Esophagus mucosa (tissue), 1 donor: ENCODE measurements at places on chromosomes 2 and 18. TPM values are rescaled to one million over a fixed set of nuclear protein-coding genes. Genes with fewer than 3 reads are reported as not detected.

GTF2A1L gene
- total RNA-seq = not detected

TUBB8B gene
- total RNA-seq = not detected

EMILIN1 gene
- 3.0 TPM for total RNA-seq

MOGAT1 gene
- total RNA-seq = not detected

SMC6 gene
- 24.4 TPM for total RNA-seq

PRKAG3 gene
- not detected for total RNA-seq

TRABD2A gene
- 0.24 TPM for total RNA-seq

SLC25A12 gene
- total RNA-seq = 12.2 TPM

FAM237A gene
- total RNA-seq = not detected

ASB18 gene
- total RNA-seq = not detected

CTLA4 gene
- 0.52 TPM for total RNA-seq

QPCT gene
- total RNA-seq = 5.9 TPM

SMAD2 gene
- total RNA-seq = 87.2 TPM

ANKRD53 gene
- total RNA-seq = 0.40 TPM

OBSL1 gene
- 13.0 TPM for total RNA-seq

SF3B1 gene
- 113 TPM for total RNA-seq

CASP8 gene
- total RNA-seq = 22.5 TPM

SCN2A gene
- 0.04 TPM for total RNA-seq

GATA6 gene
- 0.32 TPM for total RNA-seq

COLEC12 gene
- 0.68 TPM for total RNA-seq

FKBP7 gene
- 1.00 TPM for total RNA-seq

CYTIP gene
- total RNA-seq = 1.3 TPM

UBXN4 gene
- total RNA-seq = 52.4 TPM

PARD6G gene
- 33.8 TPM for total RNA-seq

RBM44 gene
- total RNA-seq = 0.36 TPM

VIT gene
- total RNA-seq = 2.6 TPM

SOX11 gene
- total RNA-seq = not detected

DLX1 gene
- total RNA-seq = not detected

TCF23 gene
- not detected for total RNA-seq

DYSF gene
- total RNA-seq = 3.4 TPM

HOXD4 gene
- 0.36 TPM for total RNA-seq

SLC4A3 gene
- 3.0 TPM for total RNA-seq

PLEKHH2 gene
- 1.6 TPM for total RNA-seq

NCKAP1 gene
- 121 TPM for total RNA-seq

NR4A2 gene
- 3.1 TPM for total RNA-seq

FN1 gene
- total RNA-seq = 24.2 TPM

GYPC gene
- total RNA-seq = 4.9 TPM
